ENCODE measurements at places on chromosomes 4 and X.
A peak's percentile ranks its signal among the peaks of the same experiment; 100 is the strongest.

- DNase-seq: no peak
Measured at GRCh38 chrX:115259238-115259875, 25.5 kb upstream of the LRCH2 start.

GRCh38 chr4:180060159-180060889 is 2182.9 kb upstream of the TENM3 start:
- DNase-seq: no peak

- peak; percentile 82 for DNase-seq
Measured at GRCh38 chrX:36908801-36909675, 99.1 kb upstream of the FAM47C start.

DNA sequence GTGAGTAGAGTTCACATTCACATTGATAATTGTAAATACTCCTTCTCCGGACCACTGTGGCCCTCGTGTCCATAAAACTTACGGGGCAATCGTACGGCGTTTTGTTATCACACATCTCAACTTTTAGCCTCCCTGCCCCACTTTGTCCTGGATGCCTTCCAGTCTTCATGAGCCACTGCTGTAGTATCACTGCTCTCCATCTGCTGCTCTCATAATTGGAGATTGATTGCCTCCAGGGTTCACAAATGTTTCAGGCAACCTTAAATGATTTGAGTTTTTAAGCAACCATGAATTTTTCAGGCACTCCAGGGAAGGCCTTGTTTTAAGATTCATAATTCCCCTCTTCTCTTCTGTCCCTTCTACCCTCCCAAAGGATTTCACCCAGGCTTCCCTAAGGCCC is 28.4 kb downstream of the ALPK1 start:
- DNase-seq: no peak

DNA sequence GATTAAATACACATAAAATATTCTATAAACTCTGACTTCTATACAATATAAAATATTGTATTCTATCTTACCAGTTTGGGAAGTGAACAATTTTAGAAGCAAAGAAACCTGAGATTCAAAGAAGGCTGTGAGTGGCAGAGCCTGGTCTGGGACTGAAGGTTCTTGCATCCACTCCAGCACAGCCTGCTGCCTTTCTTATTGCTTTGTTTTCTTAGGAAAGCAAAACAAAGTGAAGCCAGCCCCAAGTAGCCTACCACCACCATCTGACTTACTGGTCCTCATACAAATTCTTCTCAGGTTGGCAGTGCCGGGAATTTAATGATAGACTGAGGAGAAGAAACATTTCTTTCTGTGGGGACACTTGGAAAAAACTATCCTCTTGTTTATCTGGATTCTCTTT is 129.7 kb upstream of the SMAD1 start:
- no peak for DNase-seq

- no peak for DNase-seq
Measured at GRCh38 chr4:109735566-109736365, 5.9 kb upstream of the PLA2G12A start.

Measured in RKO (cell line).